ENCODE measurements at places on chromosomes 2 and 18.

- DNase-seq, result no peak
Observed at GRCh38 chr2:88903749-88904353, 212.4 kb downstream of the RPIA start.

DNA sequence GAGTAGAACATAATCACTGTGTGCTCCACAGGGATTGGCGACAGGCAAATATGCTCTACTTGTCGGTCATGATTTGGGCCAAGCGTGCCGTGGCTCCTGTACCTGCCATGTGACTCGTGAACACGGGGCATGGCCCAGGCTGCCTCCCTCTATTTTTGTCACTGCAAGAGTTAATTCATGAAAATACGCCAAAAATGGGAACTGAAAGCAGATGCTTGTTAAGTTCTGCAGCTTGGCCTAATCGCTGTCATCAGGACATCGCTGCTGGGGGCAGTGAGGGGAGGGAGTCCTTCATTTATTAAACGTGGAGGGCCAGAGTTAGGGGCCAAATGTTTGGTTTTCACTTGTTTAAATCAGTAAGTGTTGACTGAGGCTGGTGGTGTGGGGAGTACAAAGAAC, 177.8 kb downstream of the BCL2 start:
- no peak for DNase-seq

GRCh38 chr2:176668912-176669311, 399.7 kb downstream of the MTX2 start:
- no peak for DNase-seq

DNA sequence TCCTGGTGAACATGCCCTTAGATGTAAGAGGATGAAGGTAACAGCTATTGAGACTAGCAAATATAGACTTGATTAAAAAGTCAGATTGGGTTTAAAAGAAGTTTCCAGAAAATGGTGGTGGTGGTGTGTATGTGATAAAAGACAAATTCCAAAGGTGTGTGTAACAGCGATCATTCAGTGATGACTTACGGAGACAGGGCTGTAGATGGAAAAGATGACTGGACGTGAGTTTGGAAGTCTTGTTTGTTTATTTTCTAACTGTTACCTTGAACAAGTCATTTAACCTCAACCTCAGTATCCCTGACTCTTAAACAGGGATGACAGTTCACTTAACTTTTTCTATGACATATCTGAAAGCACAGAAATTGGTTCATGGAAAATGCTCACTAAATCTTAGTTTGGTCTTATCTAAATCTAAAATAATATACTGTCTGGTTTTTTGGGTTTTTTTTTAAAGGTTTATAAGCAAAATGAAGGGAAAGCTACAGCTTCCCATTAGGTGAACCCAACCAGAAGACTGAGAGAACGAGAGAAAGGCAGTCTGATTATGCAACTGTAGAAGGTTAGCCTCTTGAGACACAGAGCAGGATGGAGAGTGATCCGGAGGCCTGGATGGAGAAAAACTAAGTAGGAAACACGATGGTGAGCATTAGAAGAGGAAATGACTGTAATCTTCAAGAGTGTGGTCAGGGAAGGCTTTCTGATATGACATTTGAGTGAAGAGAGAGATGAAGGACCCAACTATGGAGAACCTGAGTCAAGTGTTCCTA, 71.9 kb downstream of the TCF4 start:
- DNase-seq, result no peak

DNA sequence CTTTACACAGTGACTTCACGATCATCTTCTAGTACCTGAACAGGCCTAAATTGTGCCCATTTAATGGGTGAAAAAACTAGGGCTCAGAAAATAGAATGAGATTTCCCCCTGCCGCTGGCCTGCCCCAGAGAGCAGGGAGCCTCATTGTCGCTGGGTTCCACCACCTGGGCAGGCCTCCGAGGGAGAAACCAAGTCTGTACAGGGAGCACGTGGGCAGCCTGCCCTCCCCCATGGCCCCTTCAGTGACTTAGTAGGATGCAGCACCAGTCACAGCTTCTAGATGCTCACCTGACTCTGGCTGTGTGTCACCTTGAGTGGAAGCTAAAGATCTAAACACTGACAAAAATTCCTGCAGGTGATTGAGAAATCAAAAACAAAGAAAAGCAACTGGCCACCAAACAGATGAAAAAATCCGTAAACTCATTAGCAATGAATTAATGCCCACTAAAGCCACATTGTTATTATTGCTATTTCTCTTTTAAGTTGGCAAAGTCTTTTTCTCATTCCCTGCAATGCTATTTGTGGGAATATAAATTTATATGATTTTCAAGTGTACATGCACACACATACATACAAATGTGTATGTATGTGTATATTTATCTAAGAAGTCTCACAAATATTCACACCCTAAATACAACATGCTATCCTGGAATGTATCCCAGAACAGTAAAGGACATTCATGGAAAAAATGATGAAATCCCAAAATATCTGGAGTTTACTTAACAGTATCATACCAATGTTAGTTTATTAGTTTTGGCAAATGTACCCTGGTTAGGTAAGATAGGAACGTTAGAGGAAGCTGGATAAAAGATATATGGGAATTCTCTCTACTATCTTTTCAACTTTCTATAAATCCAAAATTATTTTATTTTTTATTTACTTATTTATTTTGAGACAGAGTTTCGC, 18.7 kb upstream of the ASPRV1 start:
- no peak for DNase-seq

DNA sequence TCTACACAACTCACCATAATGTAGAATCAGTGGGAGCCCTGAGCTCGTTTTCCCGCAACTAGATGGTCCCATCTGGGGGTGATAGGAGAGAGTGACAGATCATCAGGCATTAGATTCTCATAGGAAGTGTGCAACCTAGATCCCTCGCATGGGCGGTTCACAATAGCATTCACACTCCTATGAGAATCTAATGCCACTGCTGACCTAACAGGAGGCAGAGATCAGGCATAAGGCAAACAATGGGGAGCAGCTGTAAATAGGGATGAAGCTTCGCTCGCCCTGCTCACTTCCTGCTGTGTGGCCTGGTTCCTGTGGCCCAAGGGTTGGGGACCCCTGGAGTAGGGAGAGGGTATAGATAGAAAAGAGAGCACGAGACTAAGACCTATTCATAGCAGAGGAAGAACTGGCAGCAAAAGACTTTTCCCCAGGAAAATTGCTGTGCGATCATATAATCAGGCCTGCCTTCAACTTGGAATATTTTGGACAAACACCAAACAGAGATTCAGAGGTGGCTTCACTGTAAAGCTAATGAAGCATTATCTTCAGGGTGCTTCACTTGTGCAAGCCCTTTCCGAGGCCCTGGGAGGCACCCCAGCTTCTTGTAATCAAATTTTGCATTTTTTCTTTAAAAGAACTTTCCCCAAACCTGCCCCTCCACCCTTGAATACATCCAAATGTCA, 29.0 kb upstream of the ATL2 start:
- DNase-seq, result no peak

DNA sequence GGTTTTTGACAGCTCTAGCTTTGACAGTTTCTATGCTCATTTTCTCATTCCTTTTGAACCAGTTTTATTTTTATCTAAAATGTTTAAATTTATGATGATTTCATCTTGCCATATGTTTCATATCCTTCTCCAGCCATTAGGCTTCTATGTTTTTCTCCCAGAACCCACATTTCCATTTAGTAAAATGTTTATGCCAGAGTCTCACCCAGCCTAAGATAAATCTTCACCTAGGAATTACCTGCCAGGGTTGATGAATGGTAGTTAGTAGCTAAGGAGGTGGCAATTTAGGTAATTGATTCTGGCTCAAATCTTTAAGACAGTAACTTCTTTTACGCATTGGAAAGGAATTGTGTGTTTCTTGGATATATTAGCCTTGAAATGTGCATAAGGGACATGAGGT, 83.6 kb downstream of the PRKRA start:
- DNase-seq, result no peak

DNA sequence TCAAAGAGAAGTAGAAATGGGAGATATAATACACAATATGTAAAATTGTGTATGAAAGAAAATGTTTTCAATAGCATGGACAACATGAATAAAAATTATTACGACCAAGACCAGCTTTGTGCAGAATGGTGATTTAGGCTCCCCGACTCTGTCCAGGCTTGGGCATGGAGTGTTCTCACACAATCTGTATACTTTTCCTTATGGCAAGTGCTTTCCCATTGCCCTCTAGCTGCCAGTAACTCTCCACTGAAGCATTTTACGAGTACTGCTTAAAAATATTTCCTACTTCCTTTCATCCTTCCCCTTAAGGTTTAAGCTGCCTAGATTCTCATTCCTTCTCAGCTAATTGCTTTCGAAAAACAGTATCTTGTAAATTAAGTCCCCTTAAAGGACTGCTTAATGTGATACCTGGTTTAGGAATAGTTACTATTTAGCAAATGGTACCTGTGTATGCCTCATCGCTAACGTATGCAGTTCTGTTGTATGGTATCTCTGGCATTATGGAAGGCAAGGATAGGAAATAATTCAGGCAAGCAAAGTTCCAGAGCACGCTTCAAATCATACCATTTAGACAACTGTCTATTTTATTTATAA, 714.6 kb downstream of the ERBB4 start:
- DNase-seq, result no peak

DNA sequence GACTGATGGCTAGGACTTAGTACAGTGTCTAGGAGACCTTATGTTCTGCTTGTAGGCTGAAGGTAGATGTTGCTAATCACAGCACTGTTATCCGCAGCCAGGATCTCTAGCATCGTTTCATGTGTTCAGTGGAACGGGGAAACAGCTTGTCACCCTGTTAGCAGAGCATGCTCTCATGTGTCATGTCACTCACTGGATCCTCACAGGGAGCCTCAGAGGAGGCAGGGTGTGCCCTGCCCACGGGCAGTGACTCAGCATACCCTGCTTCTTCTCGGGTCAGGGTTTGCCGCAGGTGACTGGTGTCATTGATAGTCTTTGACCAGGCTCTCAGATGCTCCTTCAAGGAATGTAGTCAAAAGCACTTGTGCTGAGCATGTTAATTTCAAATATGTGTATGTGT, 44.4 kb downstream of the RPIA start:
- no peak for DNase-seq

GRCh38 chr18:51051105-51051712, 21.2 kb downstream of the SMAD4 start:
- DNase-seq, result no peak

DNA sequence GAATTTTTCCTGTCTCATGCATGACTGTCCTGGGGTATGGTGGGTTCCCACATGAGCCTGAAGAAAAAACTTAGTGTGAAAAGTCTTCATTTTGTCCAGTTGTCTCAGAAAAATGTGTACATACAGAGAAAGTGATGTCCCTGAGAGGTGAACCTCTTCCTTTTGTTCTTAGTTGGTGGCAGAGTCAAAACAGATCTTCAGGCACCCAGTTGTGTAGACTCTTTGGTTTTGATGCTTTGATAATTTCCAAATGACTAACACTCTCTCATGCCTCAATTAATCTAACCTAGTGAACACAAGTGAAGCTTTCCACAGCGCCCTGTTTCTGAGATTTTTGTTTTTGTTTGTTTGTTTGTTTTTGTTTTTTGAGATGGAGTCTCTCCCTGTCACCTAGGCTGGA, 273.5 kb downstream of the PIK3C3 start:
- DNase-seq, result no peak

DNA sequence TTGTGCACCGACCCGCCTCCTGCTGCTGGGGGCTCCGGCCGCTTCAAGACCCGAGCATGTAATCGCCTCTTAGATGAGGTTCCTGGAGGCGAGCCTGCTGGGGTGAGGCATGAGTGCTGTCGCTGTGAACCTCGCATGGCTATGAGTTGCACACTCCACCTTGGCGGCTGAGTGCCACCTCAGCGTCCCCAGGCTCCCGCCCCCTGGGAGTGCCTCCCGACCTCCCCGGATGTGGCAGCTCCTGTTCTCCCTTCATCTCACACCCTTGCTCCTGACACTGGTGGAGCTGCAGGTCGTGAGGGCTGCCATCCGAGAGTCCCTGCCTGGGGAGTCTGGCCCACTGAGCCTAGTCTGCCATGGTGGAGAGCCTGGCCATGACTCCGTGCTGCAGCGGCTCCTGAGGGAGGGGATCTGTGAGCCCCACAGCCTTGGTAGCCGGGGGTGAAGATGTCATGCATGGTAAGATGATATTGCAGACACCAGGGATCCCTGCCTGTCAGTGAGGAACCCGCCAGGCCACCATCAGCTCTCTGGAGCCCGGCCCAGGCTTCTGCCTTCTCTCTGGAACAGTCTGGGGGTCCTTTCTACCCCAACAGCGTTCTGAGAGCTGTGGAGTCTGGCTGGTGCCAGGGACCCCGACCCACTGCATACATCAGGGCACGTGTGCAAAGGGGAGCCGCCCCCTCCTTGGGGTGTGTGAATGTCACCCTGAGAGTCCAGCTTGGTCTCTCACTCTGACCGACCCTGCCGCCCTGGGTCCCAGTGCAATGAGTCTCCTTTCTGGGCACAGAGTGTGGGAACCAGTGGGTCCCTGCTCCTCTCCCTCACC, 61.6 kb upstream of the HS6ST1 start:
- DNase-seq, result no peak

GRCh38 chr2:69195706-69196105, 182.7 kb downstream of the ANTXR1 start:
- DNase-seq, result no peak

- no peak for DNase-seq
Observed at GRCh38 chr2:147255812-147256211, 589.0 kb upstream of the ACVR2A start.

DNA sequence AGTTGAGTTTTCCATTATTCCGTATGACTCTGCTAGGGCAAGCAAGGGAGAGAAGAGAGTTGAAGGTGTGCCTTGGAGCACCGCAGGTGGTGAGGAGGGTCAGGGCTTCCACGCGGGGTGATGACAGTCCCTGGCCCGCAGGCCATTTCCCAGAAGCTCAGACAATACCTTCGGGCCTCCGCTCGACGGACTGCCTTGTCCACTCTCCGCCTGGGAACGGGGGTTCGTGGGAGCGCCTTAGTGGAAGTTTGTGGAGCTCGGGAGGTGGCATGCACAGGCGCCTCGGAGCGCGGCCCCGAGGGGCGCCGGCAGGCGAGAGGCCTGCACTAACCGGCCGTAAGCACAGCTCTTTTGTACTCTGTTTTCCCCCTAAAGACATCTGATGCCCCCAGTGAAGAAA, 69.8 kb downstream of the ARHGEF33 start:
- DNase-seq, result no peak

DNA sequence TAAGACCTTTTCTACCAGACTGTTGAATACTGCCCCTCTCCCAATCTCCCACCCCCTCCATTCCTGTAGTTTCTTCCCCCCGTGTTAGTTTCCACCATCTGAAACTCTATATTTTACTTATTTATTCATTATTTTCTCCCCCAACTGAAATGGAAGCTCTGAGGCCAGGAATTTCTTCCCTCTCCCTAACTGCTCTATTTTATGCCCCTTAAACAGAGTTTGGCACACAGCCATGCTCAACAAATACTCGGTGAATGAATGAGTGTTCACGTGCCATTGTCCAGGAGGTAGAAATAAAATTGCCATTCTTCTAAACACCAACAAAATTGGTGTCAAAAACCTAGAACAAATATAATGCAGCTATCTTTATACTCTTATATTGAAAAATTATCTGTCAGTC, 5.6 kb downstream of the ITGB1BP1 start:
- DNase-seq, result no peak

Measured in GM12892 (cell line).